ENCODE measurements at places on chromosomes 1 and 21. TPM values are rescaled to one million over a fixed set of nuclear protein-coding genes. Genes with fewer than 3 reads are reported as not detected.

GRCh38 chr1:160542303-160542945, 19.4 kb upstream of the SLAMF6 start:
- H3K36me3 ChIP-seq: peaks cover 28% of the 10 kb centered on the region
- H3K4me3 ChIP-seq: no peak overlapping the region
- no peaks in the 10 kb centered on the region for H3K27me3 ChIP-seq
- H3K27ac ChIP-seq: no peak overlapping the region
- DNase-seq: no peak

DNA sequence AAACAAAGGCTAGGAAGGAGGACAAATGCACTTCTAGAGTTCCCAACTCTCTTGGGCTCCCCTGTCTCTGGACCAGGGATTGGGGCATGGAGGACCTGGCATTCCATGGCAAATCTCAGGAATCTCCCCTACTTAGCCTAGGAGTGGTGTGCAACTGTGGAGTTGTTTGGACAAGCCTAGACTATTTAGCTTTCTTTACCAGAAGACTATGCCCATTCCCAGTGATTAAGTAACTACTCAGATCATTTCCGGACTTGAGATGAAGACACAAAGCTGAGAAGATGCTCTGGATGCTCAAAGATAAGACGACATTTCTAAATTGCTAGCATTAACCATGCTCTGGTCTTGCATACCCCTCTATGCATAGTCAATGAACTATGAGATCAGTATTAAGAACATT, 13.7 kb upstream of the MARK1 start:
- no peaks in the 10 kb centered on the region for H3K36me3 ChIP-seq
- H3K4me1 ChIP-seq: no peaks in the 10 kb centered on the region
- no peak overlapping the region for H3K4me3 ChIP-seq
- H3K27ac ChIP-seq: no peak overlapping the region
- no peak for DNase-seq

GRCh38 chr1:179831225-179831624, 46.4 kb downstream of the TOR1AIP2 start:
- peaks cover 16% of the 10 kb centered on the region for H3K4me1 ChIP-seq
- H3K27ac ChIP-seq: no peak overlapping the region
- H3K27me3 ChIP-seq: no peaks in the 10 kb centered on the region
- peaks cover 1% of the 10 kb centered on the region for H3K36me3 ChIP-seq
- no peak overlapping the region for H3K4me3 ChIP-seq

DNA sequence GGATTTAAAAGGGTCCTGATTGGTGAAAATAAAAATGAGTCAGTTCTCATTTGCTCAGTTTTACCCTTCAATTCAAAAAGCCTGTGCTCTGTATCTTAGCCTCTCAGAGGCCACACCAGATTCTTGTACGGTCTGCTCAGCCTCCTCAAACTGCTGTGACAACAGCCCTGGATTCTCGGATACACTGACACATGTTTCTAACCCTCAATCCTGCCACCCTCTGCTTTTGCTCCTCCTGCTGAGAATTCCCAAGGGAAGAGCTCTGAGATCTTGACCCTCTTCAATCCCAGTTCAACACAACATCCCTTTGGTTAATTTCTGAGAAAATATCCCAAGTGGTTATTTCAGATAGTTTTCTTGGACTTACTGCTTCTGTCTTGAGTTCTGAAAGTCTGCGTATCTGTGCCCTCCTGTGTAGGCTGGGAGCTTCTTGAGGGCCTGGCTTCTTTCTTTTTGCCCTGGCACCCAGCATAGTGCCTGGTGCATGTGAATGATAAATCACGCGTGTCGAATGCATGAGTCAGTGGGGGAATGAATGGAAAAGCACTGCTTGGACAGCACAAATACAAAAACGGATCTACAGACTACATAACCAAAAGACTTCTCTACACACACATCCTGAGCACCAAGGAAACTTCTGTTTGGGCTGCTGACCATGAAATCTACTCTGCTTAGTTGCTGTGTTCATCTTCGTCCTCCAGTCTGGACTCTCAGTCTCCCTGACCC, 24.5 kb downstream of the IRF2BP2 start:
- H3K36me3 ChIP-seq: no peaks in the 10 kb centered on the region
- no peaks in the 10 kb centered on the region for H3K4me1 ChIP-seq
- no peak overlapping the region for H3K4me3 ChIP-seq
- no peak for DNase-seq

DNA sequence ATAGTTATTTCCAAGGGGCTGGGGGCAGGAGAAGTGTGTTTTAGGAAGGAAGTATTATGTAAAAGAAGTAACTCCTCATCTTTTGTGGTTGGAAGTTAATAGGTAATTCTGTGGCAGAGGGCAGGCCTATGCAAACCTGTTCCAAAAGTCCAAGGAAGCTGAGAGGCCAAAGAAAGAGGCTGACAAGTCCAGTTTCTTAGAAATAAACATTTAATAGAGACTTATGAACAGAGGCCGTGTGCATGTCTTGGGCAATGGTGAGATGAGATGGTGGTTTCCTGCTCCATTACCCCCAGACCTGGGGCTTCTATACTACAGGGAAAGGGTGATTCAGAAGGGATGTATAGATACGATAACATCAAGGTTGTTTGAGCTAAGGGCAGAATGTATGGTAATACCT, 7.6 kb upstream of the CA14 start:
- H3K27ac ChIP-seq: no peak overlapping the region
- no peak for DNase-seq
- H3K4me3 ChIP-seq: no peak overlapping the region
- no peaks in the 10 kb centered on the region for H3K4me1 ChIP-seq
- peaks cover 7% of the 10 kb centered on the region for H3K27me3 ChIP-seq

DNA sequence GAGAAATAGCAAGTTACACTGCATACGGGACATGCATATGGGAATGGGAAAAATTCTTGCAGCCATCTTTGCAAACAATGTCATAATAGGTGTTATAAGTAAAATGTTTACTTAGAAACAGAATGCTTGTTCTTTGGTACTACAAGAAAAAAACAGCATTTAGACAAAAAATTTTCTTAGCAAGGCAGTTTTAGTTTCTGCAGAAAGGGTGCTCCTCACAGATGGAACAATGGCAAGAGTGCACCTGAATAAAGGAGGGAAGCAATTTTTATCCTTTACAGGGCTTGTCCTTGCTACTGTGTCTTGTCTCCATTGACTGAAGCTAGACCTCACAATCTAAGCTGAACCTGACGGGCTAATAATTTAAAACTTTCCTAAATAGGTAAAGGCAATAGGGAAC, 79.2 kb upstream of the DESI2 start:
- H3K4me1 ChIP-seq: no peaks in the 10 kb centered on the region
- peaks cover 19% of the 10 kb centered on the region for H3K36me3 ChIP-seq
- H3K27ac ChIP-seq: no peak overlapping the region
- H3K27me3 ChIP-seq: no peaks in the 10 kb centered on the region

DNA sequence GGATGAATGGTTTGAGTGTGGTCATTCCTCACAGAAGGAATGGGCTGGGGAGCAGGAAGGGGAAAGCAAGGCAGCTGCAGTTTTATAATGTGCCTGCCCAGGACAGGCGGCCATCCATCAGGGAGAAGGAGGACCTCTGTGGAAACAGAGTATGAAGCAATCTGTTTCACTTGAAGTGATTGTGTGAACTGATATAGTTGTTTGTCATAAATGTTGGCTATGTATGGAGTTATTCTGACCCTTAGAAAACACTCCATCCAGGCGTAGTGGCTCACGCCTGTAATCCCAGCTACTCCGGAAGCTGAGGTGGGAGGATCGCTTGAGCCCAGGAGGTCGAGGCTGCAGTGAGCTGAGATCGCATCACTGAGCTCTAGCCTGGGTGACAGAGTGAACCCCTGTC, 46.5 kb downstream of the NENF start:
- no peak overlapping the region for H3K4me3 ChIP-seq
- peaks cover 16% of the 10 kb centered on the region for H3K4me1 ChIP-seq
- H3K27me3 ChIP-seq: peaks cover 13% of the 10 kb centered on the region
- DNase-seq: no peak
- no peak overlapping the region for H3K27ac ChIP-seq

GRCh38 chr1:245428681-245429080, 273.9 kb downstream of the KIF26B start:
- no peaks in the 10 kb centered on the region for H3K36me3 ChIP-seq
- H3K4me3 ChIP-seq: no peak overlapping the region
- H3K27me3 ChIP-seq: peaks cover 4% of the 10 kb centered on the region
- H3K27ac ChIP-seq: no peak overlapping the region
- no peak for DNase-seq

DNA sequence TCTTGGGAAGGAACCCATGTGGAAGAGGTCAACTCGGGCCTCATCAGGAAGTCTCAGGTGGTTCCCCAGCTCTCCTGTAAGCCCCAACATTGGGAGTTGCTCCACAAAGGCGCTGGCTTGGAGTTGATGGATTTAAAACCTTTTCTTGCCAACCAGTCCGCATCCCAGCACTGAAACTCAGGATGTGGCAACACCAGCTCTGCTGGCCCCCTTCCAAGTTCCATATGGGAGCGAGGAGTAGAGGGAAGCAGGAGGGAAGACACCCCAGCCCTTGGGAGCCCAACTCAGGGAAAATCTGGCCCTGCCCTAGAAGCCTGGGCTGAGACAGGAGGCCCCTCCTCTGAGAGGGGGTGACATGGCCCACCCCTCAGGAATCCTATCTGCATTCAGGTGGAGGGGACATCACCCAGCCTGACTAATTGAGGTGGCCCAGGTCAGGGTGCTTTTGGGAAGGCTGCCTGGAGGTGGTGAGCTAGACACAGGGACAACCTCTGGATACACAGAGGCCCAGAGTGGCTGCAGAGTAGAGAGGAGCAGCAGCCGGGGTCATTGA, 33.1 kb upstream of the DMBX1 start:
- H3K4me3 ChIP-seq: no peak overlapping the region
- no peak for DNase-seq
- H3K27me3 ChIP-seq: peaks cover 33% of the 10 kb centered on the region
- H3K4me1 ChIP-seq: no peaks in the 10 kb centered on the region

GRCh38 chr1:235545292-235545930, 41.2 kb upstream of the B3GALNT2 start:
- no peak overlapping the region for H3K27ac ChIP-seq
- H3K4me1 ChIP-seq: no peaks in the 10 kb centered on the region
- no peaks in the 10 kb centered on the region for H3K36me3 ChIP-seq
- no peak overlapping the region for H3K4me3 ChIP-seq

- no peak overlapping the region for H3K27ac ChIP-seq
- no peak for DNase-seq
- no peak overlapping the region for H3K4me3 ChIP-seq
Observed at GRCh38 chr1:223202376-223203033, 59.5 kb upstream of the TLR5 start.

GRCh38 chr1:13766592-13767564, 66.9 kb downstream of the PRDM2 start:
- H3K27ac ChIP-seq: peak overlapping the region; percentile 1
- DNase-seq: no peak
- H3K4me3 ChIP-seq: no peak overlapping the region

- no peak overlapping the region for H3K27ac ChIP-seq
- no peaks in the 10 kb centered on the region for H3K36me3 ChIP-seq
- DNase-seq: no peak
- H3K27me3 ChIP-seq: no peaks in the 10 kb centered on the region
- no peak overlapping the region for H3K4me3 ChIP-seq
- no peaks in the 10 kb centered on the region for H3K4me1 ChIP-seq
Observed at GRCh38 chr1:164764333-164764732, 205.3 kb downstream of the PBX1 start.

GRCh38 chr1:63004868-63005267, 220.9 kb downstream of the ATG4C start:
- no peak for DNase-seq
- no peak overlapping the region for H3K4me3 ChIP-seq
- no peaks in the 10 kb centered on the region for H3K4me1 ChIP-seq
- H3K27me3 ChIP-seq: peaks cover 22% of the 10 kb centered on the region
- H3K27ac ChIP-seq: no peak overlapping the region
- H3K36me3 ChIP-seq: no peaks in the 10 kb centered on the region

DNA sequence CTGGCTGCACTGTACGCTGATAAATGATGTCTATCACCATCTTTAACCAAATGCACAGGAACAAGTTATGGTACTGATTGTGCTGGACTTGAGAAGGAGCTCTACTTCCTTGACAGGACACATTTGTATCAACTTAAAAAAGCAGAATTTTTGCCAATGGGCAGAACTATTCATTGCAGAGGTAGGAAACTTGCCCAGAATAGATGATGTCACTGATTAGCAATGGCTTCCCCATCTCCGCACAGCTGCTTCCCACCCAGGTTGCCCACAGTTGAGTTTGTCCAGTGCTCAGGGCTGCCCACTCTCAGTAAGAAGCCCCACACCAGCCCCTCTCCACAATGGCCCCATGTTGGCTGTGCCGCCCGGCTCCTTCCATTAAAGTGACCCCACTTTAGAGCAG, 33.4 kb downstream of the CAPN2 start:
- no peaks in the 10 kb centered on the region for H3K27me3 ChIP-seq
- peaks cover 2% of the 10 kb centered on the region for H3K4me1 ChIP-seq
- H3K36me3 ChIP-seq: peaks cover 7% of the 10 kb centered on the region
- no peak for DNase-seq
- no peak overlapping the region for H3K4me3 ChIP-seq

GRCh38 chr1:26994020-26994786, 711 bp downstream of the TRNP1 start:
- H3K27me3 ChIP-seq: peaks cover 75% of the 10 kb centered on the region
- H3K27ac ChIP-seq: no peak overlapping the region

DNA sequence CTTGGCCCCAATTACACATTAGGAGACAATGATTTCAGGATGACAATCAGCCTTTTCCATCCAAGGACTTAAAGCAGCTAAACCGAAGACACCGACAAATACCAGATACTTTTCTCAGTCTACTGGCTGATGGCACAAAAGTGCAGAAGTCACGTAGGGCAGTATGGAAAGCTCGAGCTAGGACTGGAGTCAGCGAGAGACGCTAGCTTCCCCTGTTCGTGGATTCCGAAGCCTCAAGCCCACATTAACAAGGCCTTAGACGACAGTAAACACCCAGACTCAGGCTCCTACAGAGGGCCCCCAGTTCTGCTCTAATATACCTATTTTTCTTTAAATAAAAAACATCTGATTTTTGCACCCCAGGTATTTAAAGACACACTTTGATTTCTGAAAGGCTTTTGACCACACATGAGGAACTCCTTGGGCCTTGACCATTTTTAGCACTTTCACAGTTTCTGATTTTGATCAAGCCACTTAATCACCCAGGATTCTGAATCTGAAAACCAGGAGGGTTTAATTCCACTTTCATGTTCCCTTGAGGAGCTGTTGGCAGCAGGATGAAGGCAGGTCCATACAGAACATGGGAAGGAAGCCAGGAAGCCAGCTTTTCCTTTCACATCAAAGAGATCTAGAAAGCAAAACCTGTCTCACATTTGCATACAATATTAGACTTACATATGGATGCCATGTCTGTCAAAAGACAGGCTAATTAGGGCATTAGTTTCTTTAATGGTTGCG, 204.1 kb downstream of the GABPA start:
- no peaks in the 10 kb centered on the region for H3K36me3 ChIP-seq
- no peak for DNase-seq
- H3K4me3 ChIP-seq: no peak overlapping the region
- H3K4me1 ChIP-seq: no peaks in the 10 kb centered on the region

TPTE gene
- not detected for total RNA-seq

TNFRSF8 gene
- 1.9 TPM for total RNA-seq

KCNH1 gene
- total RNA-seq: not detected

Data from activated naive CD8-positive, alpha-beta T cell treated with anti-CD3 and anti-CD28 coated beads for 36 hours (primary cell).